ENCODE measurements at places on chromosomes 2 and 18. TPM values are rescaled to one million over a fixed set of nuclear protein-coding genes. Genes with fewer than 3 reads are reported as not detected.

DNA sequence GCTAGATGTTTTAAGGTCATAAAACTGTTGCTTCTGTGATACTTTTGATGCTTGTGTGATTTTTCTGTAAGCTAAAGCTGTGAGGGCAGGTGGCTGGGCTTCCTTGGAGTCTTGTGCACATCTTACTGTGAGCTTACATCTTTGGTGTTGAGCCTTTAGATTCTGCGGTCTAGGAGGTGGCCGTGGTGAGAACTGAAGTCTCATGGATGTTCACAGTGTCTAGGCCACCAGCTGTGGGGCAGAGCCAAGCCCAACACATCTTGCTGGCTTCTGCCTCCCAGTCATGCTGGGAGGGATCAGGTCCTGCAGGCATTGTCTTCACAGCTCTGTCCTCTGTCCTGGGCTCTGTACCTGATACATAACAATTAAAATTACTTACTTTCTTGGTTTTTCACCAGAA is 219.7 kb upstream of the HS6ST1 start:
- DNase-seq: no peak

The SOWAHC gene
- total RNA-seq: 18.4 TPM

- no peak for DNase-seq
These were observed 50.5 kb downstream of the MRPL35 start for GRCh38 chr2:86249579-86250391.

- DNase-seq: no peak
These were observed 428.7 kb upstream of the ACVR2A start for GRCh38 chr2:147416099-147416498.

DNA sequence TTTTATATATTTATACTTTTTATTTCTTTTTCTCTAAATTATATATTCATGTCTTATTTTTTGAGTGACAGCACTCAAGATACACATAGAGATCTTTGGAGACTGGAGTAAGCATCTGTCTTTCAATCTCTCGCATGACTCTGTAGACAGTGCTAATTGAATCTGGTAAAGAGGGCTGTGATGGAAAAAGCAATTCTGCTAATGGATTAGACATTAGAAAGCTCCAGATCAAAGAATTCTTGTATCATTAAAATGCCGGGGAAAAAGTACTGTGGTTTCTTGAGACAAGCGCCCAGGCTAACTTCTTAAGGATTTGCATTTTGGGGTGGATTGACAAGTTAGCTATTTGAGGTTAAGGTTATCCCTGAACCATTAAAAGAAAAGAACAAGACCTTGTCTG is 383.1 kb upstream of the TNP1 start:
- DNase-seq: no peak

The CCDC74A gene
- total RNA-seq: 100 TPM

The PCARE gene
- not detected for total RNA-seq

The SH2D6 gene
- total RNA-seq: not detected

- DNase-seq: no peak
These were observed 2.1 kb upstream of the B3GNT7 start for GRCh38 chr2:231393149-231394131.

DNA sequence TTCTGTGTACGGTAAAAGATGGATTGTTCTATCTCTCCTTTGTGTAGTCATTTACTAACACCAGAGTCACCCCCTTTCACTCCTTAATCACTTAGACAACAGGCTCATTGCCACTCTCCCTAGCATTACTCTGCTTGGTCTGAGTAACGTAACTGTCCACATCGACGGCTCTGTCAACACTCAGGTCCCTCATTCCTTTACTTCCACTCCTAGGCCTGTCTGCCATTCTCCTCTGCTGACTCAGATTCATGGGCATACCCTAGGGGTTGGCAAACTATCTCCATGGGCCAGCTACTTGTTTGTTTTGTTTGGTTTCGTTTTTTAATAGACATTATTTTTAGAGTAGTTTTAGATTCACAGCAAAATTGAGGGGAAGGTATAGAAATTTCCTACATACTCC is 243.9 kb downstream of the NR4A2 start:
- DNase-seq: no peak

DNA sequence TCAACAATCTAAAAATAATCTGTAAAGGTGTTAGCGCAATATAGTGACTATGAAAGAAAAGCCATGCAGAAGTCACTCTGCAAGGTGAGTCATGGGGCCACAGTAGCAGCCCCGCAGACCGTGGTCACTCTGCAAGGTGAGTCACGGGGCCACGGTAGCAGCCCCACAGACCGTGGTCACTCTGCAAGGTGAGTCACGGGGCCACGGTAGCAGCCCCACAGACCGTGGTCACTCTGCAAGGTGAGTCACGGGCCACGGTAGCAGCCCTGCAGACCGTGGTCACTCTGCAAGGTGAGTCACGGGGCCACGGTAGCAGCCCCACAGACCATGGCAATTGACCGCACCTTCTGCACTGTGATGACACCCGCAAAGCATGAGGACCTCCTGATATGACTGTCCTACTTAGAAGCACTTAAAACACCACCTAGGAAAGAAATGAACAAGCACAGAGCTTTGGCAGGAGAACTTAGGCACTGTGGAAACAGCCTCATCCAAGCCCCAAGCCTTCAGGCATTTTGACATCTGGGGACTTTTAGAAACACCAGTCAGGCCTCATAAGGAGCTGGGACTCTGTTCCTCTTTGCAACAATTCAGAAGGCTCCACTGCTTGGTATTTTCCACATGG is 70.1 kb downstream of the LDLRAD4 start:
- no peak for DNase-seq

The CPO gene
- total RNA-seq: 1.6 TPM

The TRPM8 gene
- total RNA-seq: not detected

The GPR45 gene
- total RNA-seq: not detected

The POMC gene
- total RNA-seq: 10.7 TPM

DNA sequence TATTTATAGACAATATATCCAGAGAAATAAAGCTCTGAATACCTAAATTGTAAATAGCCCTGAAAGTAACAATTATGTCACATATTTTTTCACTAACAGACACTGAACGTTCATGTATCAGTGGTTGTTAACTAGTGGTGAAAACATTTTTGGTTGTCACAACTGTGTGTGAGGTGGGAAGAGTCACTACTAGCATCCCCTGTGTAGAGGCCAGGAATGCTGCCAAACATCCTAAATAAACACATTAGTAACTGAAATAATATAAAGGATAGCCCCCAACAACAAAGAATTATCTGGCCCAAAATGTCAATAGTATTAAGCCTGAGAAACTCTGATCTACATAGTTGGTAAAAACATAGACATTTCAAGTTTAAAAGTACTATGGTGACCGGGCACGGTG is 64.5 kb downstream of the ROCK1 start:
- no peak for DNase-seq

- no peak for DNase-seq
These were observed 62.0 kb upstream of the NFU1 start for GRCh38 chr2:69499242-69499641.

DNA sequence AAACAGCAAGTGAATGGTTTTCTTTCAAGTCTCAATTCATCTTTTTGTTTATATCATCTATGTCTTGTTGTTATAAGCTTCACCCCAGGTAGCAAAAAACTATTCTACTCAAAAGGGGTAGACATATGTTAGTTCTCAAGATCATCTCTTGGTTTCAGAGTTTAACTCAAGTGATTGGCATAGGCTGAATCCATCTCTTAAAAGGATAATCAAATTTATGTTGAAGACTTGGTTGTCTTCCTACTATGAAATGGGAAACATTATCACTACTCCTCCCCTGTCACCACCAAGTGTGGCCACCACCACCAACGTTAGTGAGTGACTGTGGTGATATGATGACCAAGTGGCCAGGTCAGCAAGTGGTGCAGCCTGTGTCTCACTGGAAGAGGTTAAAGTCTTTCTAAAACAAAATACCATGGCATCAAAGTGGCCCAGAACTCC is 1.5 kb downstream of the IL1B start:
- no peak for DNase-seq

The ALPI gene
- total RNA-seq: 0.33 TPM

Measured in breast epithelium (tissue), 4 donors.